Cardiac ventricle fibroblast (primary cell): ENCODE measurements at places on chromosomes 6 and 20. TPM values are rescaled to one million over a fixed set of nuclear protein-coding genes. Genes with fewer than 3 reads are reported as not detected.

Gene TP53INP2
- 7.2 and 7.8 TPM in 2 replicates for total RNA-seq

Gene PDYN
- total RNA-seq = not detected in 2 replicates

Gene CST7
- total RNA-seq = not detected in 2 replicates

Gene TINAG
- total RNA-seq = not detected in 2 replicates

Gene TMC2
- total RNA-seq = not detected in 2 replicates

Gene BTNL2
- not detected in 2 replicates for total RNA-seq

Gene BPI
- not detected in 2 replicates for total RNA-seq

Gene FRS3
- 0.94 and 1.0 TPM in 2 replicates for total RNA-seq

Gene GABRR1
- not detected in 2 replicates for total RNA-seq

Gene CSNK2B
- 208 and 235 TPM in 2 replicates for total RNA-seq

Gene CEP57L1
- 13.5 and 15.1 TPM in 2 replicates for total RNA-seq

Gene RNF144B
- total RNA-seq = 0.56 and 0.64 TPM in 2 replicates

Gene MROH8
- 1.3 and 1.4 TPM in 2 replicates for total RNA-seq

Gene OOEP
- total RNA-seq = not detected in 2 replicates

Gene PLN
- total RNA-seq = not detected in 2 replicates

Gene KCNQ5
- 0.24 and 0.25 TPM in 2 replicates for total RNA-seq

Gene DACT2
- total RNA-seq = 5.3 and 8.5 TPM in 2 replicates

Gene NDUFAF5
- 6.5 and 8.8 TPM in 2 replicates for total RNA-seq

Gene GPX6
- not detected in 2 replicates for total RNA-seq

Gene TFAP2C
- not detected in 2 replicates for total RNA-seq

Gene HEY2
- 0.05 and 0.06 TPM in 2 replicates for total RNA-seq

Gene ULBP1
- total RNA-seq = 0.06 and 0.10 TPM in 2 replicates

Gene ERGIC3
- total RNA-seq = 230 and 244 TPM in 2 replicates

Gene SCGN
- total RNA-seq = 1.1 and 1.3 TPM in 2 replicates

Gene SOBP
- 12.8 and 13.7 TPM in 2 replicates for total RNA-seq

Gene TRIM31
- total RNA-seq = not detected in 2 replicates

Gene COL10A1
- total RNA-seq = not detected in 2 replicates

Gene LRRC73
- total RNA-seq = 0.15 and 0.44 TPM in 2 replicates

Gene ENPP4
- total RNA-seq = 0.31 and 0.59 TPM in 2 replicates

Gene MAP7
- 0.10 and 0.12 TPM in 2 replicates for total RNA-seq

Gene GSTA3
- not detected in 2 replicates for total RNA-seq

Gene GTPBP2
- 16.6 and 18.0 TPM in 2 replicates for total RNA-seq
